Stomach (tissue), 19 donors: ENCODE measurements at places on chromosomes 11 and 22.

DNA sequence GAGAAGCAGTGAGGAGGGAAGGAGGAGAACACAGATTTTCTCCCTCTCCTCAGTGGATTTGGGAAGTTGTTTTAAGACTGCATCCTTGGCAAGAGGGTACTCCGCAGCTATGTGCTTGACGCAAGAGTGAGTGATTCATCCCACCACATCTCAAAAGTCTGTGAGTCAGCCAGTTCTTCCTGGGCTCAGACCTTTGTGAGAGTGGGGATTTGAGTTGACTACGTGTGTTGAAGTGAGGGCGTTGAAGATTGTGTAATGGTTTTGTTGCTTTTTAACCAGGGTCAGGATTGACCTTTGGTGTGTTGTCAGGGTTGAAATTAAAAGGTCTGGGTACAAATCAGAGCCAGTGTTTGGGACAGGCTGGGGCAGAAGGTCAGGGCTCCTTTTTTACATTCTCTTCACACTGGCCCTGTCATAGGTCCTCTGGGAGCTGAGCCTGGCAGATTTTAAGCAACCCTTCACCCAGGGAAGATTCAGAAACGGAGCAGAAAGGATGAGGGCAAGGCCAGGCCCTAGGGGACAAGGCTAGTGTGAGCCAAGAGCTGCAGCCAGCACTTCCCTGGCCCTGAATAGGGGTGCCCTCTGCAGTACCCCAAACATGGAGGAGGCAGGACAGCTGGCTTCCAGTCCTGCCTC, 4.2 kb upstream of the C11orf86 start:
- DNase-seq, result peak; percentile 18
- H3K27me3 ChIP-seq, result no peaks in the 10 kb centered on the region
- no peaks in the 10 kb centered on the region for H3K36me3 ChIP-seq
- no peaks in the 10 kb centered on the region for H3K4me1 ChIP-seq
- H3K4me3 ChIP-seq, result no peak overlapping the region

- H3K27me3 ChIP-seq, result no peaks in the 10 kb centered on the region
- no peak overlapping the region for H3K27ac ChIP-seq
- no peak for DNase-seq
These were observed 46.9 kb upstream of the CSTF3 start for GRCh38 chr11:33208150-33208549.

- H3K27me3 ChIP-seq, result peaks cover 66% of the 10 kb centered on the region
- no peak for DNase-seq
- H3K4me1 ChIP-seq, result no peaks in the 10 kb centered on the region
- H3K27ac ChIP-seq, result no peak within 1 kb of the TSS
These were observed at the start of gene KCNA4 for GRCh38 chr11:30016588-30017363. KCNA4 (minus strand) TSS chr11:30017030; CDS start chr11:30012678, 4,352 bp downstream.

GRCh38 chr22:45503816-45504372, 1.2 kb downstream of the FBLN1 start:
- peaks cover 13% of the 10 kb centered on the region for H3K4me1 ChIP-seq
- peaks cover 38% of the 10 kb centered on the region for H3K27me3 ChIP-seq
- H3K36me3 ChIP-seq, result no peaks in the 10 kb centered on the region
- H3K4me3 ChIP-seq, result peak overlapping the region; percentile 61

GRCh38 chr11:41775296-41775695, 315.8 kb upstream of the LRRC4C start:
- H3K4me3 ChIP-seq, result no peak overlapping the region
- no peaks in the 10 kb centered on the region for H3K27me3 ChIP-seq
- H3K36me3 ChIP-seq, result no peaks in the 10 kb centered on the region
- no peaks in the 10 kb centered on the region for H3K4me1 ChIP-seq
- H3K27ac ChIP-seq, result no peak overlapping the region
